ENCODE measurements at places on chromosomes 6 and 20.

DNA sequence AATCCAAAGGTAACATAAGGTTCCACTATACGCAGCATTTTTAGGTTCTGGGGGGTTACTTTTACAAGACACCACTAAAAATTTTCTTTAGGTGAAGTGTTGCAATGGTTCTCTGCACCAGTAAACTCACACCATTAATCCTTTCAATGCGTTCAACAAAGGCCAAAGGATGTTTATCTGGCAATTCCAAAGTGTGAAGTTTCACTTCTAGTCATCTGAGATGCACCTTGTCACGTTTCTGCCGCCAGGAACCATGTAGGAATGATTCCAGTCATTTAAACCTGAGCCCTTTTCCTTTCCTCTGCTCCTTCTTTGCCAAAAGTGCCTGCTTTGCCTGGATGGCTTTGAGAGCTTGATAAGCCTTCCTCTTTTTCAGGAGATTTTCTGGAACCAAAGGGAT lies 54.8 kb downstream of the CD164 start:
- no peak for DNase-seq

- DNase-seq = no peak
These were observed 115.9 kb upstream of the DST start for GRCh38 chr6:56758553-56758952.

- DNase-seq = no peak
These were observed 230.9 kb downstream of the FOXC1 start for GRCh38 chr6:1840491-1841121.

DNA sequence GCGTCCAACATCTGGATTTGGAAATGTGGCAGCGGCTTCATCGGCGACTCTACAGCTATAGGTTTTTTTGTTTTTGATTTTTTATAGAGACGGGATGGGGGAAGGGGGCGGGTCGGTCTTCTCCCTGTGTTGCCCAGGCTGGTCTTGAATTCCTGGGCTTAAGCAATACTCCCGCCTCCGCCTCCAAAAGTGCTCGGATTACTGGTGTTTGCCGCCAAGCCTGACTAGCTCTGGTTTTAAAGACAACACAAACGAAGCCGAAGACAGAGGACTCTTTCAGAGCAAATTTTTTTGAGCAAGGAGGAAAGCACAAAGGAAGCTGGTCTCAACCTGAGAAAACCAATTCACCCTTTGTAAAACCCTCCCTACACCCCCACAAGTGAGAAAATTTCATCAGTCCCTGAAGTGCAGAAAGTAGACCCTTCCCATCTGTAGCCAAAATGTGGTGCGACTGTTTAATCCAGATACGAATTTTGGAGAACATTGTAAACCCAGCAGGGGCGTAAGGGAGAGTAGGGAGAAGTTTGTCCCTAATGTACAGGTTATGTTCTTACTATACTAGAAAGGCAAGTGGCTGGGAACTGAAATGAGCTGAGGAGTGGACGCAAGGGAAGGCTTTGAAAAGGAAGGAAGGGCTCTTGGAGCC lies 185.9 kb downstream of the TRIM27 start:
- no peak for DNase-seq

DNA sequence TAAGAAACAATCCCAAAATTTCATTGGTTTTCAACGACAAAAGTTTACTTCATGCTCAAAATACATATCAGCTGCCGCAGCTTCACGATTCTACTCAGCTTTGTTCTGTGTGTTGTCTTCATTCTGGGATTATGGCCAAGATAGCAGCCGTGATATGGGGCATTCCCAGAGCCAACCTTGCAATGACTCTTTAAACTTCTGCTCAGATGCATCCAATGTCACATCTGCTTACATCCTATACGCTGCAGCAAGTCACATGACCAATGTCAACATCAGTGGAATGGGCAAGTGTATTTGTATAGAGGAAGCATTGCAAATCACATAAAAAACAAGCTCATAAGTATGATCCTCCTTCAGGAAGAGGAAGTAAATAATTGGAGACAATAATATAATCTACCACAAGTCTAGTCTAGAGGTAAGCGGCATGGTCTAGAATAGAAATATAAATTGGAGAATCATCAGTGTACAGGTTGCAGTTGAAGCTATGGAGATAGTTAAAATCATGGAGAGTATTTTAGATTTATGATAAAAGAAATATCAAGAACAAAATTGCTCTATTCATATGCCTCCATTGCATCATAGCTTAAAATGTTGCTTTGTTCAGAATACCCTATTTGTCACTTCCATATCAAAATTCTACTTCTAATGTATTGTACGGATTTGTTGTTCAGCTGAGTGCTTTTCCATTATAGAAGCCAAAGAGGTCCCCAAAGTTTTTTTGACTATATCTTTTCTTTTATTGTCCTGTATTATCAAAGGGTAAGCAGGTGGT lies 7.2 kb upstream of the C6orf141 start:
- no peak for DNase-seq

- DNase-seq = peak; percentile 34
These were observed 2.6 kb downstream of the ARMC2 start for GRCh38 chr6:108850669-108851465.

DNA sequence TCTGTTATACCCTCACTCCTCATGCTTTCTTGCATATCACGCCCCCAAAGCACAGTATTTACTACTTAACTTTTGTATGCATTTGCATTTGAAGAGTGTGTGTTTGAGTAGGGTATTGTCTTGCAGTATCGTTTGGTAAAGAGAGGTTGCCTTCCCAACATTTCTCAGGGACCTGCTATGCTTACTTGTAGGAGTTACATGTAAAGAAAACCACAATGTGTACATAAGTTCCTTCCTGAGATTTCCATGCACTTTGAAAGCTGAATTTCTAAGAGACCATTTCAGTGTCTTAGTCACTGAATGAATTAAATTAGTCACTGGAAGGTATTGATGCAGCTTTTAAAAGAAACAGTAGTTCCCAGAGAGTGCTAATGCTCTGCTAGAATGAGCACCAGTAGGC lies 159.3 kb upstream of the LAMA2 start:
- no peak for DNase-seq

DNA sequence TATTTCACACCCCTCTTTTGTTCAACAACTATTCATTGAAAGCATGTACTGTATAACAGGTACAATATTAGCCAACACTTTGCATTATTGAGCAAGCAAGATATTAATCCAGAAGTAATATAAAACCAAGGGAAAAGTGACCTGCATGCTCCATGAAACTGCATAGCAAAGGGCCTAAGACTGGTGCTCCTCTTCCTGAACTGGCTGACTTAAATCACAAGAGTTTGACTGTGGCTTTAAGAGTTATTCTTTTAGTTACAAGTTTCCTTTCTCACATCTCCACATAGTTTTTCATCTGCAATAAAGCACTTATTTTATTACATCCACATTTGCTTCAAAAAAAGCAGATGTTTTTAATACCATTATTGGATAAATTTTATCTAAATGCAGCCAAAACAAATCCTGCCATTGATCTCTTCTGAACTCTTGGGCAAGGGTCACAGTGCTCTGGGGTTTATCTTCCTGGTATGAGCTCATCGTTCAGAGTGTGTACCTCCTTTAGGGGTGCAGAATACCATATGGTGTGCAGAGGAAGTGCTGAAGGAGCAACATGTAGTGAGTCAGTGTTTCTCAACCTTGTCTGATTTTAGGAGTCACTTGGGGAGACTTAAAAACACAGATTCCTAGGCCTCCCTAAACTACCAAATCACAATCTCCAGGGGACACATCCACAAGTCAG lies 1225.9 kb upstream of the MAP3K7 start:
- no peak for DNase-seq

GRCh38 chr6:28303570-28303969 lies 22.2 kb downstream of the PGBD1 start:
- DNase-seq = no peak

GRCh38 chr6:167576050-167576741 lies 250.5 kb upstream of the AFDN start:
- DNase-seq = no peak

DNA sequence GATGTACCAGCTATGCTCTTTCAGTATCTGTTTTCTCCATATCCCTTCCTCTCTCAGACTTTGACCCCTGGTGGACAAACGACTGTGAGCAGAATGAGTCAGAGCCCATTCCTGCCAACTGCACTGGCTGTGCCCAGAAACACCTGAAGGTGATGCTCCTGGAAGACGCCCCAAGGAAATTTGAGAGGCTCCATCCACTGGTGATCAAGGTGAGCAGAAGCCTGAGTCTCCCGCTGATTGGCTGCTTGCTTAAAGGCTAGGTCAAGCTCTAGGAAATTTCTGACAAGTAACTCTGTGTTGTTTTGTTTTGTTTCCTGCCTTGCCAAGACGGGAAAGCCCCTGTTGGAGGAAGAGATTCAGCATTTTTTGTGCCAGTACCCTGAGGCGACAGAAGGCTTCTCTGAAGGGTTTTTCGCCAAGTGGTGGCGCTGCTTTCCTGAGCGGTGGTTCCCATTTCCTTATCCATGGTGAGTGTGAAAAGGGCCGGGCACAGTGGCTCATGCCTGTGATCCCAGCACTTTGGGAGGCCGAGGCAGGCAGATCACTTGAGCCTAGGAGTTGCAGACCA lies 28.6 kb downstream of the C6orf89 start:
- DNase-seq = no peak

DNA sequence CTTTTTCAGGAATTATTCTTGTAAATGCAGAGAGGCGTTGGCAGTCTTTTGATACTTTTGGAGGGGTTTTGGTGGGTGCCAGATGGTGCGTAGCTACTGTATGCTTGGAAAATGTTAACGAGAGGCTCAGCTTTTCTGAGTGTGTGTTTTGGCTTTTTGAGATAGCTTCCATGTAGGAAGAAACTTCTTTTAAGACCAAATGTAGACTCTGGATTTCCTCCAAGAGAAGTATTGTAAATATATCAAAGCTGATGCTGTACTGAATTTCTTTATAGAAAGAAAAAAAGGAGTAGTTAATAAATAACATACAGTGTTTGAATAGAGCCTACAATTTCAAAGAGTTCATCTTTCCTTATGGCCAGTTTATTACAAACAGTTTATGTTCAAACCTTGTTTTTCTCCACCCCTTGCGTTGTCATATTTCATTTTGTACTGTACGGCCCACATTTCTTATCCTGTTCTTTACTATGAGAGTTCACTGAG lies 16.7 kb downstream of the TIAM2 start:
- no peak for DNase-seq

DNA sequence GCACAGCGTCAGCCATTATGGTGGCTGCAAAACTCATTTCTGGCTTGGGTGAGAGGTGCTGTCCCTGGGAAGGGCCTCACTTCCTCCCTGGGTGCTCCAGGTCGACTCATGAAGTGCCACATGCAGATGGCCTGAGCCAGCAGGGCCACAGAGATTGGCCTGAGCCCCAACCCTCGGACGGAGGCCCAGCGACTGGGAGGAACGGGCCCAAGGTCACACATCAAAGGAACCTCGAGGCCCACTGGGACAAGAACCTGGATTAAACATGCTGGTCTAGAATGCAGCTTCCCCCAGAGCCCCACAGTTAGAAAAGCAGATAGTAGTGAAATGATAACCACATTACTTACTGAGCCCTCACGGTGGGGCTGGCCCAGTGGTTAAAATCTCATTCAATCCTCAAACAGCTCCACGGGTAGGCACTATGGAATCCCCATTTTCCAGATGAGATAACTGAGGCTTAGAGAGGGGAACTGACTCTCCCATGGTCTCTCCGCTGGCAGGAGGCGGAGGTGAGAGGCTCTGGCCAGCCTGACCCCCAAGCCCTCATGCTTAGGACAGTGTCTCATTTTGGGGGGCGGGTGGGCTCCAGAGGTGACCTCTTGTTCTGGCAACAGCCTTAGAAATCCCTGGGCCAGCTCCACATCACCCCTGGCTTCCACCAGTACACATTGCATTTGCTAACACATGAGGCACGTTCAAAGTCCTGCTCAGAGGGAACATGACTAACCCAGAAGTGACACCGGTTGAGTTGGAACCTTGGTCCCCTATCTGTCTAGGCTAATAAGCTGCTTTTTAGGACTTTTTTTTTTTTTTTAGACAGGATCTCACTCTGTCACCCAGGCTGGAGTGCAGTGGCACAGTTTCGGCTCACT lies 53.0 kb downstream of the SRC start:
- DNase-seq = no peak

DNA sequence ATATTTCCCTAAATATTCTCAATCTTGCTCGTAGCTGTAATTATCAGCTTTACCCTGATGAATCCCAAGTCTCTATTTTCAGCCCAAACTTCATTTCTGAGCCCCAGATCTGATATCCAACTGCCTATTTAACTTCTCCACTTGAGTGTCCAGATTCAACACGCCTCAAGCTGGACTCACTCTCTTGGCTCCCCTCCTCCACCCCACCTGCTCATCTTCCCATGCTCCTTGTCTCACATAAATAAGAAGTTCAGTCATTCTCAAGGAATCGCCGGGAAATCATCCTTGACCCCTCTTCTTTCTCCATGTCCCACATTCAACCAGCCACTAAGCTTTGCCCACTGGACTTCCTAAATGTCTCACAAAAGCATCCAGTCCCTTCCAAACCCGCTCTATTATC lies 89.9 kb upstream of the STMND1 start:
- no peak for DNase-seq

GRCh38 chr20:11676630-11677287 lies 240.9 kb upstream of the BTBD3 start:
- no peak for DNase-seq

GRCh38 chr6:165685302-165685701 lies 22.3 kb upstream of the PDE10A start:
- DNase-seq = no peak

GRCh38 chr6:99789767-99790166 lies 183.1 kb downstream of the PRDM13 start:
- DNase-seq = no peak

DNA sequence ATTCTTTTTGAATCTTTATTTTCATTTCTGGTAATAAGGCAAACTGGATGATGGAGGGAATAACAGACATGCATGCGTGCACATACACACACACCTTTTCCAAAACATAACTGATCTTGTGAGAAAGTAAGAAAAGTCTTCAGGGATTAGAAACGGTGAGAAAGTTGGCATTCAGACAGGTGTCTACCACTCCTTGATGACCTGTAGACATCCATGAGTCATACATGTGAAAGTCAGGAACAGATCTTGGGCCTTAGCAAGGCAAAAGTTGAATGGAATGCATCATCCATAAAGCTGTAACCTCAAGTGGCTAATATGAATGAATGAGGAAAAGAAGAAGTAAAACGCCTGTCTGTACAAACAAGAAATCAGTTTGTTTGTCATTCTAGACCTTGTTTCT lies 97.3 kb downstream of the GRIK2 start:
- no peak for DNase-seq

- DNase-seq = no peak
These were observed 237.2 kb upstream of the ID4 start for GRCh38 chr6:19599796-19600464.

DNA sequence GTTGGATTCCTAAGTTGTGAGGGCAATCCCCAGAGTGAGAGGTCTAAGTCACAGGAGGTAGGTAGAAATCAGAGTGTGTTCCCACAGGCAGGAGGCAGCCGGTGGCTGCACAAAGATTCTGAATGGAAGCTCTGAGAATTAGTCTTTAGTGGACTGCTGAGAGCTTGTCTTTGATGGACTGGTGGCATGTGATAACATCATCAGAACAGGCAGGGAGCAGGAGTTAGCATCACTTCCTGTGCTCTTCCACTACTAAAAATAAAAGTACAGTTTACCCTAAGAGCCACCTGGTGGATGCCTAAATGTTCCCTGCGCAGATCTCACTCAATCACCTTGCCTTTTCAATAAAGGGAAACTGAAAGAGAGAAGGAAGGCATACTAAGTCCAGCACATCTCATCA lies 294.6 kb upstream of the POU3F2 start:
- no peak for DNase-seq
